Mesothelial cell of epicardium (in vitro differentiated cells): ENCODE measurements at places on chromosomes 1 and 21. TPM values are rescaled to one million over a fixed set of nuclear protein-coding genes. Genes with fewer than 3 reads are reported as not detected.

DNA sequence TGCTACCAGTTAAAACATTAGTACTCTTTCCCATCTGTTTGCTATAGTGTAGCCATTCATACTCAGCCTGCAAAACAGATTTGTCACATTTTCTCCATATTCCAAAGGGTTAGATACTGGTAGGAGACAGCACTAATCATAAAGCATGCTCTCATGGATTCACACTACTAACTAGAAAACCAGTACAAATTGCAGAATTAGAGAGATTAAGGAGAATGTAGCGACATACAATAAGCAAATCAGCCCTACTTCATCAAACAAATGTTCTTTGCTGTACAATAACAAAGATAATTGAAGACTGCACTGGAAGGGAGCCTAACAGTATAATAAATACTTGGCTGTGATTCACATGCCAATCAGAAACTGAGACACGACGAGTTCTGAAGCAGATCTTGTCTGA, 368.0 kb upstream of the PRMT6 start:
- peaks cover 3% of the 10 kb centered on the region for H3K4me1 ChIP-seq
- DNase-seq = no peak
- H3K27me3 ChIP-seq = peaks cover 6% of the 10 kb centered on the region
- H3K4me3 ChIP-seq = no peak overlapping the region

GRCh38 chr1:15206418-15207030, 40.5 kb upstream of the FHAD1 start:
- no peaks in the 10 kb centered on the region for H3K27me3 ChIP-seq
- H3K4me1 ChIP-seq = peaks cover 19% of the 10 kb centered on the region
- H3K36me3 ChIP-seq = no peaks in the 10 kb centered on the region
- no peak for DNase-seq
- H3K4me3 ChIP-seq = no peak overlapping the region

- no peak overlapping the region for H3K4me3 ChIP-seq
- DNase-seq = no peak
- no peaks in the 10 kb centered on the region for H3K27me3 ChIP-seq
- peaks cover 3% of the 10 kb centered on the region for H3K4me1 ChIP-seq
- peak overlapping the region; percentile 26 for H3K27ac ChIP-seq
These were observed 45.0 kb downstream of the XCL1 start for GRCh38 chr1:168621356-168621755.

- H3K27me3 ChIP-seq = no peaks in the 10 kb centered on the region
- H3K4me1 ChIP-seq = peaks cover 41% of the 10 kb centered on the region
- no peak overlapping the region for H3K4me3 ChIP-seq
- peaks cover 9% of the 10 kb centered on the region for H3K36me3 ChIP-seq
- H3K27ac ChIP-seq = no peak overlapping the region
These were observed 707 bp downstream of the PRCC start for GRCh38 chr1:156767879-156768604.

DNA sequence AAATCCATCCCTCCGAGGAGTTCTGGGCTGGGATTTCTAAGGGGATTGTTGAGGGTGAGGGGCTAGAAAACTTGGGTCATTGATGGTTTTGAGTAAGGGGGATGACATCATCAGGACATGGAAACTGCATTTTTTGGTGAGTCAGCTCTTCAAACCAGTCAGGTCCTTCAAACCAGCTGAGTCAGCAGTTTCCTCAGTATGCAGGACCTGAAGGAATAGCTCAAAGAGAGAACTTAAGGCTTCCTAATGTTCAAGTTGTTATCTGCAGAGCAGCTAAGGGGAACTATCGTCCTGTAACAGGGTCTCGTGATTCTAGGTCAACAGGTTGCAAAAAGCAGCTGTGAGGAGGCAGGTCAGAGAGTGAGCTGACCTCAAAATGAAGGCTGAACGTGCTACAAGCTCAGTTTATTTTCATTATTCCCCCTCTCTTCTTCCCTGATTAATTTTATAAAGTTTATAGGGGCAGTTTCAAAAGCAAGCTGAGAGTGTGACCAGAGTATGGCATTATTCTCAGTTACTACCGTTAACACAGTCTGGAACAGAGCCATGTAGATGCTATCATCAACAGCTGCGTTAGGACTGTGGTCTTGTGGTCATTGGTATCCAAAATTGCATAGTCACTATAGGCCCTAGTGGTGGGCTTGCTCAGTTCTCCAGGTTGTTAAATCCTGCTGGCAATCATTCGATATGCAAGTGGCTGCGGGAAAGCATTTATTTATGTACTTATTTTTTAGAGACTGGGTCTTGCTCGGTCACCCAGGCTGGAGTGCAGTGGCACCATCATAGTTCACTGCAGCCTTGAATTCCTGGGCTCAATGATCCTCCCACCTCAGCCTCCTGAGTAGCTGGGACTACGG, 10.7 kb upstream of the SDC3 start:
- H3K27ac ChIP-seq = peak overlapping the region; percentile 72
- H3K27me3 ChIP-seq = no peaks in the 10 kb centered on the region
- DNase-seq = no peak
- no peaks in the 10 kb centered on the region for H3K36me3 ChIP-seq

The C1QB gene
- not detected in 3 replicates for total RNA-seq

DNA sequence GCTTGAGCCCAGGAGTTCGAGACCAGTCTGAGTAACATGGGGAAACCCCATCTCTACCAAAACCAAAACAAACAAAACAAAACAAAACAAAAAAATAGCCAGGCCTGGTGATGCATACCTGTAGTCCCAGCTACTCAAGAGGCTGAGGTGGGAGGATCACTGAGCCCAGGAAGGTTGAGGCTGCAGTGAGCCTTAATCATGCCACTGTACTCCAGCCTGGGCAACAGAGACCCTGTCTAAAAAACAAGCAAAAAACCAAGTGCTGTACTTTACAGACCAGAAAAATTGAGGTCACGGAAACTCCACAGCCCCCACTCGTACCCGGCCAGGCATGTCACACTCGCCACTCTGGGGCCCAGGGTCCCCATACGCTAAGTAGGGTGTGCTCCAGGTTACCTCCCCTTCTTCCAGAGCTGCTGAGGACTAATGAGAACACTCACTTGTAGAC, 22.9 kb downstream of the ATP2B4 start:
- H3K36me3 ChIP-seq = peaks cover 12% of the 10 kb centered on the region
- no peaks in the 10 kb centered on the region for H3K27me3 ChIP-seq
- peak overlapping the region; percentile 93 for H3K27ac ChIP-seq
- peaks cover 39% of the 10 kb centered on the region for H3K4me1 ChIP-seq
- H3K4me3 ChIP-seq = no peak overlapping the region

The KHDRBS1 gene
- 244 to 246 TPM (median 245 TPM) in 3 replicates for total RNA-seq

DNA sequence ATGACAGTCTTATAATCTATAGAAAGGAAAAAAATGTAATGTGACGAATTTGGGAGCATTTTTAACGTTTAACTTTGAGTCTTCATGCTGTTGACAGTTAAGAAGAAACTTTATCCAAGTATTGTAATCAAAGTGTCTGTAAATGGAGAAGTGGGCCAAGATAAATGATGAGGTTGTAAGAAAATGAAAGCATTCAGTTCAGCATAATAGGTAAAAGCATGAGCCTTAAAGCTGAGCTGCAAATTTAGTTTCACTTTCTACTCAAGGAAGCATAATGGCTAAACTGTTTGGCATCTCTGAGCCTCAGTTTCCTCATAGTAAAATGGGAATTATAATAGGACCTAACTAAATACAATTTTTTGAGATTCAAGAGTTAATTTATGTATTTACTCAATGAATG, 1554.8 kb downstream of the KCNT2 start:
- H3K27me3 ChIP-seq = no peaks in the 10 kb centered on the region
- DNase-seq = no peak
- H3K4me1 ChIP-seq = no peaks in the 10 kb centered on the region
- no peaks in the 10 kb centered on the region for H3K36me3 ChIP-seq
- H3K4me3 ChIP-seq = no peak overlapping the region
- no peak overlapping the region for H3K27ac ChIP-seq

- peak within 1 kb of the TSS; percentile 68 for H3K4me3 ChIP-seq
- DNase-seq = peak; percentile 27
- no peaks in the 10 kb centered on the region for H3K36me3 ChIP-seq
- H3K4me1 ChIP-seq = peaks cover 6% of the 10 kb centered on the region
- no peak within 1 kb of the TSS for H3K27ac ChIP-seq
- peaks cover 71% of the 10 kb centered on the region for H3K27me3 ChIP-seq
These were observed at the start of gene LPAR3 for GRCh38 chr1:84892705-84893618. TSS of gene LPAR3 (minus strand) at chr1:84893206. CDS start at chr1:84866120, 27,086 bp downstream.

- peaks cover 20% of the 10 kb centered on the region for H3K27me3 ChIP-seq
- no peak overlapping the region for H3K4me3 ChIP-seq
- H3K36me3 ChIP-seq = peaks cover 9% of the 10 kb centered on the region
- H3K4me1 ChIP-seq = peaks cover 36% of the 10 kb centered on the region
These were observed 13.6 kb downstream of the EVA1C start for GRCh38 chr21:32426066-32426465.

DNA sequence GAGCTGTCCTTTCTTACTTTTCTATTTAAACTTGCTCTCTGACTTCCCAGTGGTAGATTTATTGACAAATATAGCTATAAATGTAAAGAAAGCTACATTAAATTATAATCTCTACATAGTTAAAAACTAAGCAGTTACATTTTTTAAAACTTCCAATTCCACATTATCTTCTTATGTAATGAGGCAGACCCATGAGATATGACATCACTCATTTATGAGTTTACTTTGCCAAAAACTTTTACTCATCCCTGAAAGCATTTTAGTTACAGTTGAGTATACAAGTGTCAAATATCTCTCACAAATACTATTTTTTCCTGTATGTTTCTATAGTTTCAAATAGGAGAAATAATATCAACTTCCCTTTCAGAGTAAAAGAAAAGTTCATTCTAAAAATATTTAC, 3.8 kb downstream of the NMNAT2 start:
- no peak overlapping the region for H3K4me3 ChIP-seq
- no peak overlapping the region for H3K27ac ChIP-seq
- no peak for DNase-seq
- H3K4me1 ChIP-seq = peaks cover 22% of the 10 kb centered on the region

DNA sequence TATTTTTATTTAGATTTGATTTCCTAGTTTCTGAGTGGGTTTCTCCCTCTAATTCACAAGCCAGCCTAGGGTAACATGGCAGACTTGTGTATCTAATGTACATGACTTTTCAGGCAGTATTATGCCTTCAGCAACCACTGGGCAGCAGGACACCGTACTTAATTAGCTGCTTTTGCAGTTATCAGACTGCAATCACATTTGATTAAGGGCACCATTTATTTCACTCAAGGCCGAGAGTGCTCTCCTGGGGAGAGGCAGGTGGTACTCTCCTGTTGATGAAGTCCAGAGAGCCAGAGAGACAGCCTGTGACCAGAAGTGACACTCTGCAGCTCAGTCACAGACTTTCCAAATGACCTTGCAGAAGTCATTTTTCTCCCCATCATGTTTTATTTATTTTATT, 18.7 kb downstream of the CYYR1 start:
- H3K4me1 ChIP-seq = peaks cover 19% of the 10 kb centered on the region
- DNase-seq = no peak
- H3K27me3 ChIP-seq = no peaks in the 10 kb centered on the region
- H3K36me3 ChIP-seq = peaks cover 25% of the 10 kb centered on the region

The PLA2G4A gene
- total RNA-seq = 10.1 to 12.5 TPM (median 11.8 TPM) in 3 replicates

- DNase-seq = no peak
- no peaks in the 10 kb centered on the region for H3K36me3 ChIP-seq
- H3K4me1 ChIP-seq = peaks cover 7% of the 10 kb centered on the region
- no peaks in the 10 kb centered on the region for H3K27me3 ChIP-seq
These were observed 66.1 kb downstream of the NID1 start for GRCh38 chr1:235998812-235999211.

GRCh38 chr1:203361945-203362719, 11.2 kb upstream of the FMOD start:
- peaks cover 33% of the 10 kb centered on the region for H3K4me1 ChIP-seq
- no peak for DNase-seq
- no peaks in the 10 kb centered on the region for H3K36me3 ChIP-seq
- no peak overlapping the region for H3K27ac ChIP-seq
- H3K4me3 ChIP-seq = no peak overlapping the region
- H3K27me3 ChIP-seq = peaks cover 19% of the 10 kb centered on the region

DNA sequence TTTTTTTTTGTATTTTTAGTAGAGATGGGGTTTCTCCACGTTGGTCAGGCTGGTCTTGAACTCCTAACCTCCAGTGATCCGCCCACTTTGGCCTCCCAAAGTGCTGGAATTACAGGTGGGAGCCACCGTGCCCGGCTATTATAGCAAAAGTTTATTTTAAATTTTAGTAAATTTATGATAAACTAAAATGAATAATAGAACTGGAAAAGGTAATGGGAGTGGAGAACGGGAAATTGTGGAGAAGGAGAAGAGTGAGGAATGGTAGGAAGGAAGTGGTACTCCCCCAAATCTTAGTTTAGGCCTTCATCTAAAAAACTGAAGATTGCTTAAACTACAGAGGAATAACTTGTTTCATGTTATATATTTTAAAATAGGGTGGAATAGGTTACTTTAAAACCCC, 7.6 kb upstream of the PI4KB start:
- H3K27ac ChIP-seq = no peak overlapping the region
- H3K36me3 ChIP-seq = no peaks in the 10 kb centered on the region
- H3K27me3 ChIP-seq = no peaks in the 10 kb centered on the region
- no peak for DNase-seq

GRCh38 chr1:201108614-201109013, 3.6 kb downstream of the CACNA1S start:
- no peak overlapping the region for H3K4me3 ChIP-seq
- no peak for DNase-seq
- H3K27ac ChIP-seq = no peak overlapping the region
- peaks cover 3% of the 10 kb centered on the region for H3K27me3 ChIP-seq

- no peaks in the 10 kb centered on the region for H3K27me3 ChIP-seq
- DNase-seq = no peak
- H3K4me3 ChIP-seq = peak overlapping the region; percentile 26
- peaks cover 46% of the 10 kb centered on the region for H3K4me1 ChIP-seq
- H3K36me3 ChIP-seq = no peaks in the 10 kb centered on the region
These were observed 1020.2 kb downstream of the TTLL7 start for GRCh38 chr1:82978461-82979324.

- H3K27me3 ChIP-seq = no peaks in the 10 kb centered on the region
- no peak overlapping the region for H3K4me3 ChIP-seq
- no peak overlapping the region for H3K27ac ChIP-seq
- H3K4me1 ChIP-seq = peaks cover 28% of the 10 kb centered on the region
- no peak for DNase-seq
- no peaks in the 10 kb centered on the region for H3K36me3 ChIP-seq
These were observed 74.1 kb upstream of the DYNLT5 start for GRCh38 chr1:66678146-66678545.

GRCh38 chr1:204104331-204105130, 31.6 kb downstream of the SOX13 start:
- DNase-seq = no peak
- H3K36me3 ChIP-seq = no peaks in the 10 kb centered on the region
- no peaks in the 10 kb centered on the region for H3K27me3 ChIP-seq
- peak overlapping the region; percentile 79 for H3K27ac ChIP-seq
- no peak overlapping the region for H3K4me3 ChIP-seq
- peaks cover 33% of the 10 kb centered on the region for H3K4me1 ChIP-seq

The GSTM1 gene
- 48.8 to 54.2 TPM (median 52.3 TPM) in 3 replicates for total RNA-seq

- H3K27me3 ChIP-seq = no peaks in the 10 kb centered on the region
- no peaks in the 10 kb centered on the region for H3K4me1 ChIP-seq
- H3K36me3 ChIP-seq = no peaks in the 10 kb centered on the region
- no peak overlapping the region for H3K27ac ChIP-seq
- H3K4me3 ChIP-seq = no peak overlapping the region
- DNase-seq = no peak
These were observed 24.7 kb upstream of the DMRTA2 start for GRCh38 chr1:50447961-50448360.

The SYTL1 gene
- 41.0 to 42.8 TPM (median 42.2 TPM) in 3 replicates for total RNA-seq

The SLC25A44 gene
- 15.4 to 18.7 TPM (median 18.4 TPM) in 3 replicates for total RNA-seq
